ENCODE measurements at places on chromosomes 11 and 22. TPM values are rescaled to one million over a fixed set of nuclear protein-coding genes. Genes with fewer than 3 reads are reported as not detected.

Gene BIK
- 0.98 TPM for total RNA-seq

Gene MRGPRE
- total RNA-seq = not detected

Gene KRTAP5-2
- not detected for total RNA-seq

Gene CLMP
- total RNA-seq = 0.41 TPM

GRCh38 chr11:35962369-35963138 lies 18.7 kb downstream of the LDLRAD3 start:
- DNase-seq = no peak

DNA sequence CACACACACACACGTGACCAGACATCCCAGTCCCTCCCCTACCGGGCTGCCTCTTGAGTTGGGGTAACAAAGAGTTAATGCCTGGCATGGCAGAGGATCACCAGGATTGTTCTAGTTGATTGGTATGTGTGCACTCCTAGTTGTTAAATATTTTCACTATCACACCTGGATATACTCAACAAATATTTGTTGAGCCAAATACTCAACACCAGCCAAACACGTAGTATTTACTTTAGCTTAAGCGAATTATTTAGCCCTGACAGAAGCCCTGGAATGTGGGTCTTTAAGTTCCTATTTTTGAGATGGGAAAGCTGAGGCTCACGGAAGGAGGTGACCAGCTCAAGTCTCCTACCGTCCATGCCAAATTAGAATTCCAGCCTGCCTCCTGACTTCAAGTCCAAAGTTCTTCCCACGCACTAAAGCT lies 10.5 kb downstream of the CD3E start:
- DNase-seq = no peak

GRCh38 chr11:16402654-16403447 lies 46.5 kb upstream of the SOX6 start:
- DNase-seq = no peak

DNA sequence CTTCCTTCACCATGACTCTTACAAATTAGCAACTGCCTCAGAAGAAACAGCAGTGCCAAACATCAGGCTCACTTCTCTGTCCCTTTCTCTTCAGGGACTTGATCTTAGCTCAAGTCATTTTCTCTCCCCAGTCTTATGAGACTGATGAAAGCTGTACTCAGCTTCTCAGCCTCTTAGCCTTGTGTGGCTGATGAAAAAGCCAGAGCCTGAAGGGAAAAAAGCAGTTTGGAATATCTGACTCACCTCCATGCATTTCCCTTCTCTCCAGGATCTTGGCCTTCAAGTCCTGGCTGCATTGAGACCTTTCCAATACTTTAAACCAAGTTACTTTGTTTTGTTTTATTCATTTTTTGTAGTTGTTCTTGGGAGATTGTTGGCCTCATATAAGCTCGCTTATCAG lies 195.9 kb downstream of the SPON1 start:
- DNase-seq = no peak

GRCh38 chr11:32231909-32232493 lies 141.1 kb downstream of the RCN1 start:
- DNase-seq = peak; percentile 18
